Bone marrow (tissue), 2 donors: ENCODE measurements at places on chromosomes 12 and 14.

DNA sequence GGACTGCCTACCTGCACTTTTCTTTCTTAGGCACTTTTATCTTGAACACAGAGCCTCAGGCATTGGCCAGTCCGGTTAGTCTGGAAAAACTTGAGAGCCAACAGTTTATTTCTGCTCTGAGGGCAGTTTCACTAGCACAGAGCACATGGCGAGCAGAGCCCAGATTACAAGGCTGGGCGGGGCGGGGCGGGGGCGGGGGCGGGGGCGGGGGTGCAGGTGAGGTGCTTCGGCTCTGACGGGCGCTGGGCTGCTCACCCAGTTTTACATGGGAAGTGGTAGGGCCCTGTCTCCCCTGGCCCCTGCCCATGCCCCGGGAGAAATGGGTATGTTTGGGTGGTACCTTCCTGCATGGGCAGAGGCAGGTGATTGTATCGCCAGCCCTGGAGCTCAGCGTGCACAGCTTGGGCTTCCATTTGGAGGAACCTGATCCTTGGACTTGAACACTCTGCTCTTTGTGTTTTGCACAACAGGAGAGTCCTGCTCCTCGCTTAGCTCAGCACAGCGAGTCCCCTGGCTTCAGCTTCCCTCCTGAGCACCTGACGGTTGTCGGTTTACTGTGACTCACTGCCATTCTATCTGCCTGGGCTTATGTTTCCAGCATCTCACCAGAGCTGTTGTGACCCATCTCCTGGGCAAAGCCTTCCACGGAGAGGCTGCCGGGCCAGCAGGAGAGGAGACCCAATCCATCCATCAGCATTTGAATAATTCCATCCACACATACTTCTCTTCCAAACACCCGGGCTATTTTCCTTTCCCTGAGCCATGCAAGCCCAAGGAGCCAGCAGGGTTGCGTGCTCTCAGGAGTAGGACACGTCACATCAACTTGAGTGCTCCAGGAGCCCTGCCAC lies 108.5 kb downstream of the ARF6 start:
- DNase-seq: no peak

GRCh38 chr12:31018790-31019505 lies 54.7 kb upstream of the DDX11 start:
- DNase-seq: no peak

GRCh38 chr14:89853936-89854693 lies 100.4 kb downstream of the EFCAB11 start:
- no peak for DNase-seq

- DNase-seq: no peak
These were observed 102.7 kb upstream of the NAP1L1 start for GRCh38 chr12:76187177-76187576.

GRCh38 chr14:85415015-85415712 lies 114.8 kb upstream of the FLRT2 start:
- DNase-seq: no peak

- no peak for DNase-seq
These were observed 1.1 kb downstream of the ALDH6A1 start for GRCh38 chr14:74083161-74083560.

GRCh38 chr12:27185234-27186021 lies 58.7 kb upstream of the STK38L start:
- no peak for DNase-seq

GRCh38 chr14:73752297-73752992 lies 38.3 kb upstream of the PNMA1 start:
- no peak for DNase-seq

GRCh38 chr12:68915055-68915454 lies 17.9 kb downstream of the CPM start:
- DNase-seq: no peak

- no peak for DNase-seq
These were observed 371.3 kb downstream of the GRIN2B start for GRCh38 chr12:13609894-13610679.

DNA sequence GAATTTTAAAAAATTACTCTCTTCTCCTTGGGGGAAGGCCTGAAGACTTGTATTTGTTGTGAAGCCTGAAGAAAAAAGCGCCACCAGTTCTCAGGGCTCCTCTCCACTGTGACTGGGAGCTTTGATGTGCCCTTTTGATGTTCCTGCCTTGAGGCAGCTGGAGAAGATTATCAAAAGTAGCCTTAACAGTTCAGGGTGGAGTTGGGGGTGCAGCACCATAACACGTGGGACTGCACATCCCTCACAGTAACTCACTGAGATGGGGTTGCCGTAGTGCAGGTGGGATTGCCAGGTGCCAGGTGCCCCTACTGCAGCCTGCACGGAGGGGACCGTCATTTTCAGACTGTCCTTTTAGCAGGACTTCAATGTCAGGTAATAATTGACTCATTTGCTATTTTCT lies 474.1 kb downstream of the ETNK1 start:
- no peak for DNase-seq
